ENCODE measurements at places on chromosomes 5 and 9.
A peak's percentile ranks its signal among the peaks of the same experiment; 100 is the strongest.

GRCh38 chr5:35253582-35253981, 23.3 kb upstream of the PRLR start:
- no peaks in the 10 kb centered on the region for H3K36me3 ChIP-seq
- H3K27me3 ChIP-seq, result no peaks in the 10 kb centered on the region
- H3K4me3 ChIP-seq, result no peak overlapping the region
- H3K4me1 ChIP-seq, result no peaks in the 10 kb centered on the region
- no peak overlapping the region for H3K27ac ChIP-seq
- no peak for DNase-seq

DNA sequence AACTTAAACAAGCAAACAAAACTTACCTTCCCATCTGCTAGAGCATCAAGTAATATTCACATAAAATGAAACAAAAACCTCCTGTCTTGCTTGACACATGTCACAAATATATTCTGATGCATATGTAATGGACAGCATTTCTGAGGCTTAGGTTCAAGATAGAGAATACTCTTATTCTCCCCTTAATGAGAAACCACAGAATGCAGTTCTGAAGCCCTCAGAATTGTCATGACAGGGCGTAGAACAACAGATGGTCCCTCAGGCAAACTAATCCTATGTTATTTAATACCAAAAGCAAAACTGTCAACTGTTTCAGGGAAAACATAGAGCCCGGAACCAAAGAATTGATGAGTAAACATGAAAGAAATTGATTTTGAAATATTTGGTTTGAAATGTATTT, 229.9 kb upstream of the RIOK2 start:
- H3K36me3 ChIP-seq, result no peaks in the 10 kb centered on the region
- H3K4me3 ChIP-seq, result no peak overlapping the region
- no peak for DNase-seq
- no peak overlapping the region for H3K27ac ChIP-seq

DNA sequence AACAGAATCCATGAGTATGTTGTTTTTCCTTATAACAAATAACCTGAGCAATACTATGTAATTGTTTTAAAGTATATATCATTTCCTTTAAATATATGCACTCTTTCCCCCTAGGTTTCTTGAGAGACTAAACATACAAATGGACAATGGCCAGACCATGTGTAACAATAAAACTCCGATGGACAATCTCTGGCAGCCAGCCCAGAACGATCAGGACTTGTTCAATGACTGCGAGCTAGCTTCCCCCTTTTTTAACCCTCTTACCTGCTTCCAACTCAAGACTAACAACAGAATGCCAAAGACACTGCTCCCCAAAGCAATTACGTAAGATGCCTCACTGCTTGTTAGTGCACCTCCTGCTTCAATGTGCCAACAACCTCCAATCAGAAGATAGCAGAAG, 94.9 kb downstream of the HTR4 start:
- no peak for DNase-seq
- no peaks in the 10 kb centered on the region for H3K36me3 ChIP-seq
- peaks cover 9% of the 10 kb centered on the region for H3K27me3 ChIP-seq
- H3K27ac ChIP-seq, result no peak overlapping the region
- H3K4me3 ChIP-seq, result no peak overlapping the region

DNA sequence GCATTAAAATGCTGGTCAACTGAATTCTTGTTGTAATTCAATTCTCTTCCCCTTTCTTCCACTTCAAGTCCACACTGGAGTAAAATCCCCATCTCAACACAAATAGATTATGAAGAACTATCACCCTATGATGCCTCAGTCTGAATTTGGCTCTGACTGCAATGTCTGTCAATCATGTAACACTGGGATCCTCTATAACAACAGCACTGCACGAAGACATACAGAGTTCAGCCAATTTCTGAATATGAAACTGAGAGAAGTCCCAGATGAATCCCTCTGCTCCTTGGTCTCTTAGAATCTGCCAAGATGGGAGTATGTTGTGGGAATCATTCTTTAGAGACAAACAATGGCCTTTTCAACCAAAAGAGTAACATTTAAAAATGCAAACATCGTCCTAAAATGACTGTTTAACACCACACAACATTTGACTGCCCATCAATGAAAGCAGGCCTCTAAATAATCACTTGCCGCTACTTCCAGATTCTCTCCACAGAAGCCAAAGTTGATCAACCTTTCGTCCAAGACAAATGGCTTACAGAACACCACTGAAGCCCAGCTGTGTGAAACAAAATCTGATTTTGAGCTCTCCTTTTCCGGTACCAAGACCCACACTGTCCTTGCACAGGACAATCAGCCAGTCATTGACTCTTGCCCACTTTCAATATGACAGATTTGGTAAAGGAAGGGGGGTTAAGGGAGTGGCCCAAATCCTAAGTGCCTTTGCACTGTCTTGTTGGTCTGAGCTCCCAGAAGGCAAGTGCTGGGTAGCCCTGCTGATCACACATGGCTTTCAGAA, 258.0 kb downstream of the EBF1 start:
- H3K4me1 ChIP-seq, result peaks cover 12% of the 10 kb centered on the region
- no peak overlapping the region for H3K27ac ChIP-seq
- H3K36me3 ChIP-seq, result no peaks in the 10 kb centered on the region
- no peak overlapping the region for H3K4me3 ChIP-seq

- H3K36me3 ChIP-seq, result no peaks in the 10 kb centered on the region
- no peak overlapping the region for H3K27ac ChIP-seq
- H3K4me3 ChIP-seq, result no peak overlapping the region
- no peak for DNase-seq
- H3K27me3 ChIP-seq, result no peaks in the 10 kb centered on the region
- peaks cover 17% of the 10 kb centered on the region for H3K4me1 ChIP-seq
These were observed 81.4 kb upstream of the PIK3R1 start for GRCh38 chr5:68134033-68134668.

- no peak overlapping the region for H3K27ac ChIP-seq
- H3K27me3 ChIP-seq, result no peaks in the 10 kb centered on the region
- H3K4me3 ChIP-seq, result no peak overlapping the region
- H3K4me1 ChIP-seq, result no peaks in the 10 kb centered on the region
- DNase-seq, result peak; percentile 13
- no peaks in the 10 kb centered on the region for H3K36me3 ChIP-seq
These were observed 396.1 kb upstream of the PAPPA start for GRCh38 chr9:115757461-115757860.

DNA sequence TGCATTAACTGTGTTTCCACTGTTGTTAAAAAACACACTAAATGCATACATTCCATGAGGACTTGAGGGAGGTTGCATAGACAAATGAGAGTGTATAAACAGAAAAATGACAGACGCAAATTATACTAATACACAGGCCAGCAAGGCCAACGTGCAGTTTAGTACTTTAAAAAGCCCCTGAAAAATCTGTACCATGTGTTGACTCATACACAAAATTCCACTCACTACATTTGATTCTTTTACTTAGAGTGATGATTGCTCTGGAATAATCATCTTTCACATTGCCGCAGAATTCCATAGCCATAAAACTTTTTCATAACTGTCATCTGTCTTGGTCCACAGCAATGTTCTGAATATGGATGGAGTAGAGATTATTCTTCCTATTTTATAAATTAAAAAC, 215.7 kb downstream of the FAM114A2 start:
- H3K27ac ChIP-seq, result no peak overlapping the region
- H3K27me3 ChIP-seq, result no peaks in the 10 kb centered on the region
- peaks cover 11% of the 10 kb centered on the region for H3K4me1 ChIP-seq
- no peaks in the 10 kb centered on the region for H3K36me3 ChIP-seq

- DNase-seq, result peak; percentile 91
- peak overlapping the region; percentile 47 for H3K4me3 ChIP-seq
- H3K4me1 ChIP-seq, result peaks cover 42% of the 10 kb centered on the region
- H3K27me3 ChIP-seq, result no peaks in the 10 kb centered on the region
- H3K36me3 ChIP-seq, result no peaks in the 10 kb centered on the region
- H3K27ac ChIP-seq, result peak overlapping the region; percentile 20
These were observed 750 bp upstream of the NPR2 start for GRCh38 chr9:35790385-35791296.

- H3K27me3 ChIP-seq, result no peaks in the 10 kb centered on the region
- DNase-seq, result no peak
- H3K36me3 ChIP-seq, result no peaks in the 10 kb centered on the region
- no peak overlapping the region for H3K4me3 ChIP-seq
- no peak overlapping the region for H3K27ac ChIP-seq
These were observed 1.5 kb downstream of the CSF2 start for GRCh38 chr5:132074772-132075718.

DNA sequence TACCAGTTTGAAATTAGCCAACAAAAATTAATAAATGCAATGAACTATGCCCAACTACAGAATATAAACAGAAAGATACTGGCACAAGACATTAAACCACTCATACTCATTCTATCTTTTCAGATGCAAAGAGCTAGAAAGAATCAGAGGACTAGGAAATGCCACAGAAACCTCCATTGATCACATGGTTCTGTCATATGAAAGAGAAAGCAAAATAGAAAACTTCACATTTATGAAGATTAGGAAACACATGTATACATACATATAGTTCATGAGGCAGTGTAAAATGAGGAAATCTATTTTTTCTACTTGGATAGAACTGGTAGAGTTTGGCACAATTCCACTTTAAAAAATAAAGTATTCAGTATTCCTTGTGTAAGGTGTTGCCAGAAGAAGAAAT, 275.1 kb upstream of the PTGER4 start:
- H3K36me3 ChIP-seq, result no peaks in the 10 kb centered on the region
- DNase-seq, result no peak
- H3K27me3 ChIP-seq, result no peaks in the 10 kb centered on the region
- H3K4me1 ChIP-seq, result peaks cover 10% of the 10 kb centered on the region
- no peak overlapping the region for H3K4me3 ChIP-seq

DNA sequence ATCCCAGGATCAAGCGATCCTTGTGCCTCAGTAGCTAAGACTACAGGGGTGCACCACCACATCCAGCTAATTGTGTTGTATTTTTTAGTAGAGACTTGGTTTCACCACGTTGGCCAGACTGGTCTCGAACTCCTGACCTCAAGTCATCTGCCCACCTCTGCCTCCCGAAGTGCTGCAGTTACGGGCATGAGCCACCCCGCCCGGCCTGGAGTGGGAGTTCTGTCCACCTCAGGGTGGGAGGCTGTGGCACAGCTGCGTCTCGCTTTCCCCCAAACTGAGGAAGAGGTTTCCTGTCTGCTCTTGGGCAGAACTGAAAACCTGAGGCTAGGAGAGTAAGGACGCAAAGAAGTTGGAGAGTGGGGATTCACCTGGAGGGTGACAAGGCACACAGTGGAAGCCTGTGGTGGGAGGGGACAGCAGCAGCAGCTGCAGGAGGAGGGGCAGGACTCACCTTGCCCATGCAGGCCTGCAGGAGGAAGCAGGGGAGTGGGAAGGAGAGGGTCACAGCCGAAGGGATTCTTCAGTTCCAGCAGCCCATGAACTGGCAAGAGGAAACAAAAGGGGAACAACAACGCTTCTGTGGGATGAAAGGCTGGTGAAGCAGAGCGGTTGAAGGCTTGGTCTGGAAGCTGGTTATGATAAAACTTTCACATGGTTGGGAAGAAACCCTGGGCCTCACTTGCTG, 181.4 kb downstream of the GAS1 start:
- H3K4me1 ChIP-seq, result peaks cover 12% of the 10 kb centered on the region
- no peak for DNase-seq
- H3K27me3 ChIP-seq, result no peaks in the 10 kb centered on the region
- H3K36me3 ChIP-seq, result no peaks in the 10 kb centered on the region
- no peak overlapping the region for H3K4me3 ChIP-seq

DNA sequence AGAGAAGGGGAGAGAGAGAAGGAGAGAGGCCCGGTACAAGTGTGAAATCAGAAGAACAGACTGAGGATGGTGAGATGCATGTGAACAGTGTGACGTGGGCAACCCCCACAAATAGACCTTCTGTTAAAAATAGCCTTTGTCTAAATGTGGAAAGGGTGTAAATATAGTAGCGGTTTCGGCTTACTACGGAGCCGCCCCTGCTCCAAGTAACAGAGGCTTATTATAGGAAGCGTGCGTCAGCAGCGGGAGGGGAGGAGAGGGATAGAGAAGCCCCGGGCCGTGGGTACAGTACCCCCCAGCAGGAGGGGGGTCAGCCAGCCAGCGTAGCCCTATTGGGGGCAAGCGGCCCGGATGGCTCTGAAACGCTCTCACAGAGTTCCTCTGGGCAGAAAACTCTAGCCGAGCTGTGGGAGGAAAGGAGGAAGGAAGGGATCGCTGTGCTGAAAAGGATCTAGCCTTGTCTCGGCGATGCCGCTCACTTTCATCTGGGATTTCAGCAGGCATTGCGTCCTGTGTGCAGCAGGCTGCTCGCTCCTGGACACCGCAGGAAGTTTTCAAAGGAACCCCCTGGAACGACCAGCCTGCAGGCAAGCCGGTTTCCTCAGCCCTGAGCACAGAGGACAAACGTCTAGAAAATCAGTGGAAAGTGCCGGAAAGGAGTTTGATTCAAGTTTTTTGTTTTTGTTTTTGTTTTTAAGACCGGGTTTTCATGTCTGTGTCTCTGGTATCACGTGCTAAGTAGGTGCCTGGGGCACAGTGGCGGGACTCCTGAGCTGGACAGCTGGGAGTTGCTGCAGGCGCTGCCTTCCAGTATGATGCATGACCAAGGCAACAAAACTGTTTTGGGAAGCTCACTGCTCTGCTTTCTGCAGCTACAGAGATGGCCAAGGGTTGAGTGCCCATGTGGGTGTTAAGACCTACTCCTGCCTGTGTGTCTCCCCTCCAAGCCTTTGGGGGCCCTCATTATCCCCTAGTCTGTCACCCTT, 146.6 kb downstream of the SEC61B start:
- no peaks in the 10 kb centered on the region for H3K27me3 ChIP-seq
- H3K27ac ChIP-seq, result peak overlapping the region; percentile 47
- no peaks in the 10 kb centered on the region for H3K36me3 ChIP-seq
- DNase-seq, result peak; percentile 84

- peak; percentile 13 for DNase-seq
- H3K36me3 ChIP-seq, result no peaks in the 10 kb centered on the region
- H3K27ac ChIP-seq, result no peak overlapping the region
- H3K4me3 ChIP-seq, result no peak overlapping the region
These were observed 268.6 kb downstream of the FER start for GRCh38 chr5:109016300-109016699.

- H3K4me1 ChIP-seq, result peaks cover 17% of the 10 kb centered on the region
- no peaks in the 10 kb centered on the region for H3K36me3 ChIP-seq
- DNase-seq, result peak; percentile 75
- no peak overlapping the region for H3K4me3 ChIP-seq
- H3K27ac ChIP-seq, result no peak overlapping the region
These were observed 173.0 kb upstream of the DAPK1 start for GRCh38 chr9:87324613-87325194.

DNA sequence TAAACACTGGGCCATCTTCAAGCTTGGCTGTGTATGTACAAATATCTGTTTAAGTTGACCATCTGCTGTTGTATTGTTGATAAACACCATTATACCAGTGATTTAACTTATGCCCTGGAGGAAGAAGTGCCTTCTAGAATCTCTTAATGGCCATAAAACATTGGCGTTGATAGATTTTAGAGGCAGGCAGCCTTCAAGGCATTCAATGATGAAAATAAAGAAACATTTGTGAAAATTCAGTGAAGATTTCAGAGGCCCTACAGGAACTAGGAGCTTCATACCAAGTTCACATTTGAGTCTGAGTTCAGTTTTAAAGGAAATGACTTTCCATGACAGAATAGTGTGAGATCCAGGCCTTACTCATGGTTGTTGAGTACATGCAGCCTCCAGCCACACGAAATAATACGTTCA, 52.2 kb downstream of the MAP1B start:
- peak overlapping the region; percentile 87 for H3K27ac ChIP-seq
- peak; percentile 84 for DNase-seq
- H3K4me1 ChIP-seq, result peaks cover 72% of the 10 kb centered on the region
- no peaks in the 10 kb centered on the region for H3K36me3 ChIP-seq
- H3K4me3 ChIP-seq, result peak overlapping the region; percentile 17

All from GM23248 (cell line).